Endothelial cell of umbilical vein (primary cell): ENCODE measurements at places on chromosomes 2 and 18. TPM values are rescaled to one million over a fixed set of nuclear protein-coding genes. Genes with fewer than 3 reads are reported as not detected.
A peak's percentile ranks its signal among the peaks of the same experiment; 100 is the strongest.

The ARHGAP25 gene
- 1.2 and 2.0 TPM in 2 replicates for total RNA-seq

The CFAP65 gene
- total RNA-seq, result not detected in 2 replicates

The SNTG2 gene
- total RNA-seq, result not detected in 2 replicates

The PTPRM gene
- total RNA-seq, result 34.7 and 43.7 TPM in 2 replicates

The TUBA4B gene
- total RNA-seq, result not detected in 2 replicates

The SLC35F5 gene
- 46.6 and 51.1 TPM in 2 replicates for total RNA-seq

The GAREM1 gene
- 1.0 and 1.1 TPM in 2 replicates for total RNA-seq

DNA sequence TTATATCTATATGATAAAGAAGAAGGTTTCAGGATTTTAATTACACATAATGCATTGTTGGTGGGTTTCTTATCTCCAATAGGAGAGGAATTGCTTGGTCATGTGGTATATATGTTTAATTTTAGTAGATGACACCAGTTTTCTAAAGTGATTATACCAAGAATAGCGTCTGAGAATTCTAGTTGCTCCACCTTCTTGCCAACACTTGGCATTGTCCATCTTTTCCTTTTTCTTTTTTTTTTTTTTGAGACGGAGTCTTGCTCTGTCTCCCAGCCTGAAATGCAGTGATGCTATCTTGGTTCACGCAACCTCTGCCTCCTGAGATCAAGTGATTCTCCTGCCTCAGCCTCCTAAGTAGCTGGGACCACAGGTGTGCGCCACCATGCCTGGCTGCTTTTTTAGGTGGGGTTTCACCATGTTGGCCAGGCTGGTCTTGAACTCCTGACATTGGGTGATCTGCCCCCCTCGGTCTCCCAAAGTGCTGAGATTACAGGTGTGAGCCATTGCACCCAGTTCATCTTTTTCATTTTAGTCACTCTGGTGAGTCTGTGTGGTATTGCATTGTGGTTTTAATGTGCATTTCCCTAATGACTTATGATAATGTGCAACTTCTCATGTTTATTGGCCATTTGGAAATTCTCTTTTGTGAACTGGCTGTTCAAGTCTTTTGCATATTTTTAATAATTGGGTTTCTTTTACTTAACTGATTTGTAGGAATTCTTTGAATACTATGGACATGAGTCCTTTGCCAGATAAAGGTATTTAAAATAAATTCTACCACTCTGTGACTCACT lies 37.3 kb upstream of the ZNF512 start:
- DNase-seq, result no peak

- DNase-seq, result no peak
Observed at GRCh38 chr2:182187130-182187529, 201.5 kb downstream of the PPP1R1C start.

GRCh38 chr18:22951823-22952222 lies 18.7 kb downstream of the RBBP8 start:
- DNase-seq, result no peak

DNA sequence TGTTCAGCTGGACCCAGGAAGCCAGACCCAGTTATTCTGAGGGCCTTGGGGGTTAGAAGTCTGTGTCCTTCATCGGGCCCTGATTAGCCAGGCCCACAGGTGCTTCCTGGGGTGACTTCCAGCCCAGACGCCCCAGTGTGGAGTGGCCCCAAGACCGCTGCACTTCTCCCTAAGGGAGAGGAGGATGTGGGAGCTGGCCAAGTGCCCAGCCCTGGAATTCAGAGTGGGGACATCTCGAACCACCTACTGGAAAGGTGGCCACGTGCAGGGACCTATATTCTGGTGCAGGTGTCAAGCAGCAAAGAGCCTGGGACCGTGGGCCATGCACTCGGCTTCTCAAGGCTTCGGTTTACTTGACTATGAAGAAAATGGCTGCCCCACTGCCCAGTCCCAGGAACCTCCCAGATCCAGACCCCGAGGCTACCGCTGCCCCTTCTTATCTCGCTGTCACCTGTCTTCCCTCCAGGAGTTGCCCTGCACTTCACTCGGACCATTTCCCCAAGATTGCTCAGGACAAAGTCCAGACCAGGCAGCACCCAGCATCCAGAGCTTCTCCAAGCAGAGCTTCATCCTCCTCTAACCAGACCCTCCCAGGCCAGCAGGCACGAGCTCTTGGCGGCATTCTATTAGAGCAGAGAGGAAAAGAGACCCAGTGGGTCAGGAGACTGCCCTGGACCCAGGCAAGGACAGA lies 142.8 kb upstream of the ID2 start:
- no peak for DNase-seq

DNA sequence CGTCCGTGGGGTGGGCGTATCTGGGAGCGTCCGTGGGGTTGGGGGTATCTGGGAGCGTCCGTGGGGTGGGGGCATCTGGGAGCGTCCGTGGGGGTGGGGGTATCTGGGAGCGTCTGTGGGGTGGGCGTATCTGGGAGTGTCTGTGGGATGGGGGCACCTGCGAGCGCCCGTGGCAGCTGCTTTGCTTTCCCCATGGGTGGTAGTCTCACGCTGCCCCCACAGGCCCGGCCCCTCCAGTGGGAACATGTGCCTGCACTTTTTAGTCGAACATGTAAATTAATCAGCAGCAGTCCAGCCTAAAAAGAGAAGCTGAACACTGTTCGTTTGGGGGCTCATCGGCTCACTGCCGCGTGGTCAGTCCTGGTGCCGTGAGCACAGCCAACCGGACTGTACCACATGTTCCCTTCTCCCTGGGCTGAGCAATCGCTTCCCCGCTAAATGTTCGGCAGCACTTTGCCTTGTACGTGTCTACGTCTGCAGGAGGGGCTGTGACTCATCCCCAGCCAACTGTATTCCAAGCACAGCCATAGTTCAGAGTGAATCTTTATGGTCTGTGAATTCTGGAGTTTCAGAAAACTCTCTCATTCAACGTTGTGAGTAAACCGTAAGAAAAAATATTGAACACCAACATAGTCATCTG lies 271.5 kb downstream of the AGAP1 start:
- DNase-seq, result no peak

DNA sequence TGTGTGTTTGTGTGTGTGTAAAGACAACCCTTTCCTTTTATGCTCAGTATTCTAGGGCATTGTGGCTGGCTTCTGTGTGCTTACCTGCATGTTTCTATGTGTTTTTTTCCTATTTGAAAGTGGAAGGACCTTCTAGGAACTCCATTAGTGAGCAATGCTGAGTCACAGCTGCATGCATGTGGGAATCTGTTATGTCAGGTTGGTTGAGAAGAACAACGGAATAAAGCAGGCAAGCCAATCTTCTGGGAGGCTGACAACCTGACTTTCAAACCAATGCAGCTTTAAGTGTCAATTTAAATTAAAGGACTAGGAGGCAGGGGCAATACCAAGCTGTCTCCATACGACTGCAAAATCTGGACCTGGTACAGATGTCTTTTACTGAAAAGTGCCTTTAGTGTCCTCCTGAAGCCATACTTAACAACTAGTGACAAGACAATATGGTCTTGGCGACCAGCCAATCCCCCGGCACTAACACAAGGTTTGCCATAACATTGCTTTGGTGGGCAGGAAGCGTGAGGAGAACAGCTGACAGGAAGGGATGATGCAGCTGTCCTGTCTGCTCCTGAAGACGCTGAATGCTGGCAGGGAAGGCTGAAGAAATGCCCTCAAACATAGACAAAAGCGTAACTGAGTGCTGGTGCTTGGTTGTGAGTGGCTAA lies 514.7 kb upstream of the CDH7 start:
- no peak for DNase-seq

DNA sequence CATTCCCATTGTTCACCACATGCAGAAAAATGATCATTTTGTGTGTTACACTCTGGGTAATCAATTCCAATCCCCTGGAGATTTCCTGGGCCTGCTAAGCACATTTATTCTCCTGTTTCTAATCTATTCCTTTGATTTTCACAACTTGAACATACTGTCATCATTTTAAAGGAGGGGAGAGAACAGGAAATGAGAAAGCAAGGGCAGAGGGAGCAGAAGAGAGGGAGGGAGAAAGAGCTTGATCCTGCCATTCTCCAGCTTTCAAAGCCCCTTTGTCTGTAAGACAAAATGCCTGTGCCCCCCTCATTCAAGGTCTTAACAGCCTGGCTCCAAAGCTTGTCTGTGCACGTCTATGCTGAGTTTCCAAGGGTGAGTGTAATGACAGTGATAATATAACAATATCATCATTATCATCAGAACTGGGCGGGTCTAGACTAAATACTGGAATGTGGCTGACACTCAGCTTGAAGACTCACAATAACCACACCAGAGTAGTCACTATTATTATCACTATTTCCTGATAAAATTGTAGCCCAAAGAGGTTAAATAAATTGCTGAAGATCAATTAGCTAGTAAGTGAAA lies 164.4 kb upstream of the KLHL29 start:
- no peak for DNase-seq

GRCh38 chr2:38170067-38170466 lies 94.1 kb upstream of the CYP1B1 start:
- no peak for DNase-seq

DNA sequence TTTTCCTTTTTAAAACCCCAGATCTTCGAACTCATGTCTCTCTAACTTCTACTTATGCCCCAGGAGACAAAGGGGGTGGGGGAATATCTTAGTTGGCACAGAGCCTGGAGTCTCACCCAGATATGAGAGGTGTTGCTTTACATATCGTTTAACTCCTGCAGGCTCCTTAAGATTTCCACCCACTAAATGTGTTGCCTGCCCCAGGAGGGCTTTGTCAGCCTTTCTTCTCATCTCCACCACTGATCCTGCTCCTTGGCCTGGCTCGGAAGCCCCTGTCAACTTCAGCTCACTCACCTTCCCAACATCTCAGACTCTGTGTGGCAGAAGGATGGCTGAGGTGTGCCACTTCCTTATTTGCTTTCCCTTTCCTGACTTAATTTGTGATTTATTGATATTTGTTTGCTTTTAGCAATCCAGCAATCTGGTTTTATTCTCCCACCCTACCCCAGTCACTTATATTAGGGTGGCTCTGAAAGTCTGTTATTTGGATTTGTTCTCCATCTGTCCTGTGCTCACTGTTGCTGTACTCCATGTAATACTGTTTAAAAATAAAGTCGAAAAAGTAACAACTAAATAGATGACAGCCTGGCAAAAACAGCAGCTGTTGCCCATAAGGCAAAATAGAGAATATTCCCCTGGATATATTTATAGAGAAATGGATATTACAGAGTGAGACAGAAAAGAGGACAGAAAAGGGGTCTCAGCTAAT lies 200.6 kb downstream of the ZBTB7C start:
- DNase-seq, result no peak

- DNase-seq, result no peak
Observed at GRCh38 chr2:159456500-159457426, 159.6 kb downstream of the BAZ2B start.

GRCh38 chr2:118766871-118767270 lies 80.6 kb downstream of the EN1 start:
- DNase-seq, result no peak

DNA sequence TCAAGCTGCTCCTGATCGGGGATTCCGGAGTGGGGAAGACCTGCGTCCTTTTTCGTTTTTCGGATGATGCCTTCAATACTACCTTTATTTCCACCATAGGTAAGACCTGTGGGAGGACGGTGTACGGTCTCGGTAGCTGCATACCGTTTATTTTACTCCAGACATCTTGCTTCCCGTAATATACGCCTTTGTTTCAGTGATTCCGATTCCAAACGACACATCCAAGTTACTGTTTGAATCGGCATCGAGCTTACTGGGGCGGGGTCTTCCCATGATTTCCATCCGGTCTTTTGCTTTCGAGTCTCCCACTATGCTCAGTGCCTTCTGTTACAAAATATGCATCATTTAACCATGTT lies 731 bp downstream of the RAB10 start:
- peak; percentile 64 for DNase-seq
